ENCODE measurements at places on chromosomes 2 and 18. TPM values are rescaled to one million over a fixed set of nuclear protein-coding genes. Genes with fewer than 3 reads are reported as not detected.

- H3K36me3 ChIP-seq = no peaks in the 10 kb centered on the region
- no peak overlapping the region for H3K4me3 ChIP-seq
- no peak for DNase-seq
Measured at GRCh38 chr18:80202264-80202998, 44.9 kb downstream of the PARD6G start.

- no peaks in the 10 kb centered on the region for H3K36me3 ChIP-seq
- H3K4me3 ChIP-seq = no peak overlapping the region
- H3K27me3 ChIP-seq = no peaks in the 10 kb centered on the region
- no peak for DNase-seq
- H3K27ac ChIP-seq = no peak overlapping the region
Measured at GRCh38 chr2:16750175-16750924, 84.7 kb upstream of the CYRIA start.

DNA sequence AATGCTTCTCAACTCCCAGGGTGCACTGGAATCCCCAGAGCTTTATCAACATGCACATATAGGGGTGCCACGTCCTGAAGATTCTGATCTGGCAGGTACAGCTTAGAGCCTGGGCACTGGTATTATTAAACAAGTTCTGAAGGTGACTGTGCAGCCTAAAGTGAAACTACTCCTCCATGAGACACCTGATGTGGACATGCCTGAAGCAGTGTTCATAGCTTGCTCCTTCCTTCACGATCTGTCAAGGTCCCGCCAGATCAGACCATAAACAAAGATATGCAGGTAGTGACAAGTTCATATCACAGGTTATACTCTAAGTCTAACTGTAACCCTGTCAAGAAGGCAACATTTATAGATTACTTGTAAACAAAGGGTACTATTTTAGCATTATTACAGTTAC, 65.3 kb upstream of the DNER start:
- peaks cover 35% of the 10 kb centered on the region for H3K36me3 ChIP-seq
- no peak overlapping the region for H3K4me3 ChIP-seq
- H3K4me1 ChIP-seq = peaks cover 21% of the 10 kb centered on the region
- no peaks in the 10 kb centered on the region for H3K27me3 ChIP-seq

RFX8 gene
- polyA plus RNA-seq = not detected

MTLN gene
- polyA plus RNA-seq = 71.4 TPM

TUBA3E gene
- not detected for polyA plus RNA-seq

ADGRF3 gene
- not detected for polyA plus RNA-seq
